ENCODE measurements at places on chromosomes 5 and 9.
A peak's percentile ranks its signal among the peaks of the same experiment; 100 is the strongest.

GRCh38 chr5:3024126-3024525 lies 272.6 kb upstream of the IRX2 start:
- DNase-seq, result no peak

DNA sequence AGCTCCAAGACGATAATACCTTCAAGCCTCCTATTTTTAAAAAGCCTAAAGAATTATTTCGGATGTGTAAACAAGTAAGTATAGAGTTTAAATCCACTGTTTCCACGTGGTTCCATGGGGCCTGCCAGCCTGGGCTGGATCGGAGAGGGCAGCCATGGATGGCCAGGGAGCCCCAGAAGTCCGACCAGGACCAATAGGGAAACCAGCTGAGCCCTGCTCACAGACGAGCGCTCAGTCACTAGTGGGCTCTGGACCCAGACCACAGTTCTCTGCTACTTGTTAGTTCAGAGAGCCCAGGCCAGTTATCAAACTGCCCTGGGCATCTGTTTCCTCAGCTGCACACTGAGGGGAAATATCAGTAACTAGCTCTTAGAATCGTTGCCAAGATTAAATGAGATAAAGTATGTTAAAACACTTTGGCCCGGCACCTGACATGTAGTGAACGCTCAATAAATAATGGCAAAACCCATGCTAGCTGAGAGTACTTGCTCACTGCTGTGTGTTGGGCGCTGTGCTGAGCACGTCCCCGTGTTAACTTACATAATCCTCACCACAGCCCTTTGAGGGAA lies 124.8 kb downstream of the RGS3 start:
- peak; percentile 35 for DNase-seq

DNA sequence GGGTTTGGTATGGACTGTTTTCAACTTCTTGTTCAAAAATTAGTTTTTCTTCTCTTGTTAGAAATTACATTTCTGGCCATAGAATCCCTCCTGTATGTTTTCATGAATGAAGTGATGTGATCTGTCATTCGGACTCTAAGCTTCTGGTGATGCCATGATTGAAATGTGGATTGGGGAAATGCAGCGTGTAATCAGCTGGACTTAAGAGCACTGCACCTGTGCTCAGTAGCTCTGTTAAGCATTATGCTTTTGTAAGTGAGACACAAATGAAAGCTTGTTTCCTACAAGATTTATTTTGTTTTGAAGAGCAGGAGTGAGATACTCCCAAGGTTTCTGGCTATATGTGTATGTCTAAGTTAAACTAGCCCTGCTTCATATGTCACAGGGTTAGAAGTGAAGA lies 24.0 kb upstream of the FAM120AOS start:
- no peak for DNase-seq

DNA sequence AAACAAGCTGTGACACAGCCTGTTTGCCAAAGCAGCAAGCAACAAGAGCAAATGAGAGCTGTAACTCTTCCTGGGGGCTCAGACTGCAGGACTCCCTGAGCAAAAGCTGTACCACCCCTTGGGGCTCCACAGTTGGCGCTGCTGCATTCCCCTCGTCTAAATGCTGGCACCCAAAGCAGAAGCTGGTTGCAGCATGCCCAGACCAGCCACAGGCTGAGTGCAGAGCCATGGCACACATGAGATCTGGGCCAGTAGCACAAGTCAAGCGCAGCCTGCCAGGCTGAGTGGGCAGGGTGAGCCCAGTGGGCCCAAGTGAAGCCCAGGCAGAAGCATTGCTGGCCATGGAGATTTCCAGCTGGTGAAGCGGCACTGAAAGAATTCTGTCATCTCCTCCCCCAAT lies 157.3 kb upstream of the GRAMD2B start:
- no peak for DNase-seq

- DNase-seq, result peak; percentile 4
Measured at GRCh38 chr5:37685816-37686215, 154.0 kb downstream of the GDNF start.

DNA sequence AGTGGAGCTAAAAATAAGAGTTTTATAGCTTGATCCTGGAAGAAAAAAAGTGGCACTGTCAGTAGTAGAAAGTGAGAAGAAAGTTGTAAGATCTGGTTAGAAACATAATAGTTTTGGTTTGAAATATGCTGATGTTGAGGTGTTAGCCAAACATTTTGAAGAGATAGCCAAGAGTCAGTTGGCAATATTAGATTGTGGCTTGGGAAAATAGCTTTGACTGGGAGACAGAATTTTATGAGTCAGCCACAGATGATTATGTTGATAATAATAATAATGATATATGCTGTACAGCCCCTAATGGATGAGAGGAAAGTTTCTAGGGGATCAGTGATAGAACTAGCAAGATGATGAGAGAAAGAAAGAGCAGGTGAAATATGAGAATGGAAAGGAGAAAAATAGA lies 12.4 kb upstream of the CDH18 start:
- no peak for DNase-seq

DNA sequence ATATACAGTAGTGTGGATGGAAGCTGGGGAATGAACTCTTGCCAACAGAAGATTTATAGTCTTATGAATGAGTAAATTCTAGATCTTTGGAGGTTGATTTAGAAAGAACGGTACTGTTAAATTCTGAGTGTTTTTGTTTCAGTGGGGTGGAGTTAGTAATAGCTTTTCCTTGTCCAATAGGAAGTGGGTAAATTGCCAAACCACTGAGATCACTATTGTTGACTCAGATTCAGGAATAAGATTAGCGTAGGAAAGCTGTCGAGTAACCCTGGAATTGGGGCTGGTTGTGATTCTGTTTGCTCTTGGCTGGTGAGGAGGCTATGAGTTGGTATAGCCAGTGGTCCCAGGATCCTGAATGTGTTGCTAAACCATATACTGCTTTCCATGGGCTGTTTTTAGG lies 155.6 kb downstream of the ARHGAP26 start:
- DNase-seq, result peak; percentile 68

All from osteoblast (primary cell).